NCI-H446 treated with DMSO at 0.1 percent for 48 hours (cell line): ENCODE measurements at places on chromosomes 1 and 21.
A peak's percentile ranks its signal among the peaks of the same experiment; 100 is the strongest.

DNA sequence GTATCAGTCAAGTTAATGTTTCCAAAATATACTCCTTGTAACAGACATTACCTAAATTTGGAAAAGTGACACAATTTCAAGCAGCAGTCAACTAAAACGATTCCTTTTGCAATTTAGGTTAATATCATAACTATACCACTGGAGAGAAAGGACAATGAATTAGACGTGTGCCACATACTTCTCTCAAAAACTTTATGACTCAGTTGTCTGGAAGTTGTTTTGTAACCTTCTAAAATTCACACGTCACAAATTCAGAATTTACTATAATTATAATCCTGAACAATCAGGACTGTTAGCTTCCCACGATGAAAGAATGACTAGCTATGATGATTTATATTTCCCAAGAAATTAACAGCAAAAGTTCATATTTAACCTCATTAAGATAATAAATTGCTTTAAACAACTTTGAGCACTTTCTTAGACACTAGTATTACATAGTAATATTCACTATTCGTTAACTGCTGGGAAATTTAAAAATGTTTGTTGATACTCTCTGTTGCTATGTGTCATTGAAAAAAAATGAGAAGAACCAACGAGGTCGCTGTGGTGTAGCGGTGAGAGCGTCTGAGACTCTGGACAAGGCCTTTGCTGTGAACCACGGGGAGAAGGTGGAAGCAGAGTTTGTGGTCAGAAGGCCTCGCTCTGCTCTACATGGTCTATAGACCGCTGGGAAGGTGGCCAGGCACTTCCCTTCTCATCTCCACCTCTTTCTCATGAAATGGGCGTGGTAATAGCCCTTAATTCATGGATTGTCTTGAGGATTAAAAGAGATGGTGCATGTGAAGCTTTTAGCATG is 27.9 kb upstream of the BATF3 start:
- no peak for DNase-seq

DNA sequence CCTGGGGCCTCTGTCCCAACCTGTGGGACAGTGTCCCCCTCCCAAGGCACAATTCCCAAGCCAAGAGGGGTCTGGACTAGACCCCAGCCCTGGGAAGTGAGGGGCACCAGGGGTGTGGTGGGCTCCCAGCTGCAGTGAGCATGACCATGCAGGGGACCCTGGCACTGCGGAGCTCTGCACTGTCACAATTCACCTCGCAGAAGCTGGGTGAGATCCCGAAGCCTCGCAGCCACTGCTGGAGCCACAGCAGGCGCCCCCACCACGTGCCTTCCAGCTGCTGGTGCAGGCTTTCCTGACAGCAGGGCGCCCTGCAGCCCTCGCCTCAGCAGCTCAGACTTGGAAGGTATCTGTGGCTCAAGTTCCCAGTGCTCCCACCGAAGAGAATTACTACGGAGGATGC is 10.0 kb upstream of the SRARP start:
- DNase-seq = no peak

GRCh38 chr21:39649526-39649925 is 36.8 kb downstream of the B3GALT5 start:
- DNase-seq = no peak

GRCh38 chr1:179021873-179022272 is 3.8 kb upstream of the FAM20B start:
- DNase-seq = no peak

GRCh38 chr1:215899901-215900300 is 332.8 kb downstream of the KCTD3 start:
- DNase-seq = peak; percentile 78

GRCh38 chr1:164670786-164671185 is 111.8 kb downstream of the PBX1 start:
- DNase-seq = no peak

DNA sequence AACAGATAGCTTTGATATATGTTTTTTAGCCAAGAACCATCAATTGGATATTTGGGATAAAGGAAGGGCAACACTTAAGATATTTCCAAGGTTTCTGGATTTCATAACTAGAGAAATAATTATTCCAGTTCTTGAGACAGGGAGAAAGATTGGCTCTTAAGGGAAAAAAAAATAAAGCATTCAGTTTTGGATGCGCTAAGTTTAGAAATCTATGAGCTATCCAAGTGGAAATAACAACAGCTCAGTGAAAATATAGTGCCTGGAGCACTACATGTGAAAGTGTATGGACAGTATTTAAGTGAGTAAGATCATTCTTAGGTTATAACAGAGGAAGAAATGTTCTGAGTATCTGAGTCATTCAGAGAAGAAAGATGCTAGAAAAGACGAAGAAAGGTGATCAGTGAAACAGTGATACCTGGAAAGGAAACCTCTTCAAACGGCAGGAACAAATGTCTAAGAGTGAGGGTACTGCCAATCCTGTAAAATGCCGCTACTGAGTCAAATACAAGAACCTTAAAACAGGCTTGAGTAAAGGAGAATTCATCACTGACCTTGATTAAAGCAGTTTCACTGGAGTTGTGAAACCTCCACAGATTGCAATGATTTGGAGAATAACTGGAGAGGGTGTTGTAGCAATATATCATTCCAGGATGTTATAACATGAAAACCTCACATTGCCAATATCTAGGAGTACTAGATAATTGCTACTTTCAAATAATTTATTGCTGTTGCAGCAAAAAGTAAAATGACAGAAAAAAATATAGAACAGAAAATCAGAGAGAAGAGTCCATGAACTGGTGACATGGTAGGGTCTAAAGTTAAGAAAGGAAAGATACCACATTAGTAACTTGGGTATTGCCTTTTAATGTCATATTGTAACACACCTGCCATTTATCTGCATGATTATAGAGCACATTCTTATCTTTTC is 482.1 kb upstream of the RGS18 start:
- no peak for DNase-seq

- no peak for DNase-seq
Measured at GRCh38 chr1:119595606-119596005, 52.5 kb downstream of the ZNF697 start.

- no peak for DNase-seq
Measured at GRCh38 chr1:25566730-25567341, 23.4 kb downstream of the LDLRAP1 start.

DNA sequence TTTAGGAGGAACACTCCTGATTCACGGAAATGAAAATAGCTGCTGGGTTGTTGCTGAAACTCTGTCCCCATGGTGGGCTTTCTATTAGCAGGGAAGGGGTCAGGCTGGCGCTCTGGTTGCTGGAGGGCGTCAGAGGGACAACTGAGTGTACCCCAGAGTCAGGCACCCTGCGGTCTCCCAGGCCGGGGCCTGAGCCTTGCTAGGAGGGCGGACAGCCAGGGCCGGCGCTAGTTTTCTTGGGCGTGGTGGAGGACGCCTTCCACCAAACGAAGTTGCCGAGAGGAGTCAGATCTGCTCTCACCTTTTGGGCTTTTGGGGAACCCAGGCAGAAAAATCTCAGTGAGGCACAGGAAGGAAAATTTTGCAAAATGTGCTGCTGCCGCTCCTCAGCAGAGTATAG is 54.8 kb downstream of the NGF start:
- no peak for DNase-seq

DNA sequence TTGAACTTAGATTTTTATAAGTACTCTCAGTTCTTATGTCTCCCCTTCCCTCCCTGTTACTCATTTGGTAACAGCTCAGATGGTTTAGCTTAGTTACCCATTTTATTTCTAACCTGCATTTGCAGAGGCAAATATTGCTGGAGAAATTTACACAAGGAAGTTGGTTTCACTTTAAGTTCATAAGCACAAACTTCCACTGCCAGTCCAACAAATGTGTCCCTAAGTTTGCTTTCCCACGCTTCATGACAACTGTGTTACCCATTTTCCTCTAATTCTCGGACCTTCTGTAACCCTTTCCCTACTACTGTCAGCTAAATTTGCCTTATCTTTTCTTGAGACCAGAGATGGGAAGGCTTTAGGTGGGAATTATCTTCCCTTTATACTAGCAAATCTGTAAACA is 63.9 kb upstream of the GPR25 start:
- no peak for DNase-seq

- DNase-seq = no peak
Measured at GRCh38 chr21:29346281-29346680, 47.6 kb downstream of the BACH1 start.

DNA sequence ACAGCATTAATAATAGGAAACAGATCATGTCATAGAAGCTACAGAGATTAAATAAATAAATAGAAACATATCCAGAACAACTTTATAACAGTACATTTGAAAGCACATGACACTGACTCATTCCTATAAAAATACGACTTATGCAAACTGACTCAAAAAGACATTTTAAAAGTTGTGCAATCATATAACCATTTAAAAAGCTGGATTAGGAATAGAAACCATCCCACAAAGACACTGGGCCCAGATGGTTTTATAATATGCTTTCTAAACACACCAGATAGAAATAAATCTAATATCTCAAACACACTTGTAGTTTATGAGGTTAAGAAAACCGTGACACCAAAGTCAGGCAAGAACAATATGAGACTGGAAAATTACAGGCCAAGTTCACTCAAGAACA is 47.6 kb downstream of the MATN1 start:
- no peak for DNase-seq

GRCh38 chr1:40257313-40257687 is 736 bp upstream of the ZMPSTE24 start:
- DNase-seq = peak; percentile 52

- no peak for DNase-seq
Measured at GRCh38 chr1:75310067-75310466, 175.9 kb downstream of the LHX8 start.

GRCh38 chr1:31699341-31699891 is 4.4 kb downstream of the COL16A1 start:
- DNase-seq = no peak

DNA sequence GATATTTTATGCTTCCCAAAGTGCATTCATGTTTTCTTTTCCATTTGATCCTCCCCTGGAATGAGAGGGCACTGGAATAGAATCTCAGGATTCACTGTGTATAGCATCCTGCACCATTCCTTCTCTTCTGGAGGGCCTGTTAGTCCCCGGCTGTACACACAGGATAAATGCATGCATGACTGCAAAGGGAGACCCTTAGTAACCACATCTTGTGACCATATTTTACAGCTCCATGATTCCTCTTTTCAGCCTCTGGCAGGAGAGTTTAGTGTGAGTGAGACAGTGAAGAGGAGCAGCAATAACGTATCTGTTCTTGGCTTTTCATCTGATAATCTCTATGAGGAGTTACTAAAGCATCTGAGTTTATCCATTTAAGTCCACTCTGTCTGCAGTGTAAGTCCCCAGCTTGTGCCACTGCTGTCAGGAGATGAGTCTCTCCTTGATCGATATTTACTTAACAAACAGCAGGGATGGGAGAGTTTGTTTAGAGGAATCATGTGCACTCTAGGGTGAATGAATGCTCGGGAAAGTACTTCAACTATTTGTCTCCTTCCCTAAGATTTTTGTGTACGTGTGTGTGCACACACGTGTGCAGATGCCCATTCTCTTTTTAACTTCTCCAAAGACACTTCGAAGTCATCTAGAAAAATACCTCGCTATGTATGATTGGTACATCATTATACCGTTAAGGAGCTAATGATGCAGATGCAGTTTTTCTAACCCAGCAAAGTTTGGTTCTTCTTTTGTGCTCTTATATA is 41.1 kb downstream of the PROX1 start:
- no peak for DNase-seq

GRCh38 chr1:12177999-12178441 is 11.2 kb downstream of the TNFRSF1B start:
- no peak for DNase-seq

DNA sequence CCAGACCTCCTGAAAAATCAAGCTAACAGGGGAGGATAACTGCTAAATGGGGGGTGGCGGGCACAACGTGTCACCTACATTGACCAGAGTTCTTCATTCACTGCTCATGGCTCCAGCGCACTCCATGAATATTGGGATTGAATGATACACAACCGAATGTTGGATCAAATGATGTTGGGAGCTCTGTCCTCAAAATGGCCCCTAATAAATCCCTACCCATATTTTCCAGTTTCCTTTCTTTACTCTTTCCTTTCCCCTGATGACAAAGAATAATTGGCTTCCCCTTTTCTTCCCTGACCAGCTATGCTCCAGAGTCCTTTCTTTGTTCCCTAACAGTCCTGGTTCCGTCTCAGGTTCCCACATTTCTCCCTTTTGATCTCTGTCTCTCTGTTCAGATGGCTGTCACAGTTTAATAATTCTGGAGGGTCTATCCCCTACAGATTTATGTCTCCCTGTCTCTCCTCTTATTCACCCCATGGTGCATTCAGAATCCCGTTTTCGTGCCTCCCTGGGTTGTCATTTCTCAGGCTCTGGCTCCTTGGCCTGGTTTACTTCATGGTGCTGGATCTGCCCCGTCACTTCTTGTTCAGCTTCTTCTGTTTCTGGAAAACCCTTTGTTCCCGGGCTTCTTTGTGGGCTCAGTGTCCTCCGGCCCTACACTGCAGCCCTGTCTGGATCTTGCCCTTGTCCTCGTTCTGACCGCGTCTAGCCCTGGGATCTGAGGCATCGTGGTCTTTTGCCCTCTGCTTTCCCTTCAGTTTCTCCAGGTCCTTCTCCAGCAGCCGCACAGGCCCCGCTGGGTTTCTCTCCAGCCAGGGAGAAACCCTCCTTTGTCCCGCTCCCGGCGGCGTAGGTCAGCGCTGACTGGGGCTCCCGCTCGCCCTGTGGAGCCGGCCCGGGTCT is 78.3 kb downstream of the NDUFS5 start:
- no peak for DNase-seq
